ENCODE measurements at places on chromosomes 6 and 20. TPM values are rescaled to one million over a fixed set of nuclear protein-coding genes. Genes with fewer than 3 reads are reported as not detected.

DNA sequence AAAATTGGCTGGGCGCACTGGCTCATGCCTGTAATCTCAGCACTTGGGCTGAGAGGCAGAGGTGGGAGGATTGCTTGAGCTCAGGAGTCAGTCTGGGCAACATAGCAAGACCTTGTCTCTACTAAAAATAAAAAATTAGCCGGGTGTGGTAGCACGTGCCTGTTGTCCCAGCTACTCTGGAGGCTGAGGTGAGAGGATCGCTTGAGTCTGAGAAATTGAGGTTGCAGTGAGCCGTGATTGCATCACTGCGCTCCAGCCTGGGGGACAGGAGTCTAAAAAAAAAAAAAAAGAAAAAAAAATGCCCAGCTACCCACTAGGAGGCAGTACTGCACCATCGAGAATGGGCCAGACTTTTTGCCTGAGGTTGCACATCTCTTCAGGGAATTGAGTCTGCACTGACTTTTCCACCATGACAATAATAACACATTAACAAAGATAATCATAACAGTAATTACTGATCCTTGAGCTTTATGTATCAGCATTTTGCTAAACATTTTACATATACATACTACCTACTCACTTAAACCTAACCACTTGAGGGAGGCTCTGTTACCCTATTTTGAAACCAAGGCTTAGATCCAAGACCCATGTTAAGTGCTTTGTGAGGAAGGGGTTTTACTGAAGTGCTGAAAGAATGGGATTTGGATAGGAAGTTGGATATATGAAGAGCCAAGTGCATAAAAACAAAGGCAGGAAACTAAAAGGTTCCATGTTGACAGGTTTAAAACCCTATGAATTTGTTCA lies 21.0 kb downstream of the SRSF3 start:
- no peak for DNase-seq

DNA sequence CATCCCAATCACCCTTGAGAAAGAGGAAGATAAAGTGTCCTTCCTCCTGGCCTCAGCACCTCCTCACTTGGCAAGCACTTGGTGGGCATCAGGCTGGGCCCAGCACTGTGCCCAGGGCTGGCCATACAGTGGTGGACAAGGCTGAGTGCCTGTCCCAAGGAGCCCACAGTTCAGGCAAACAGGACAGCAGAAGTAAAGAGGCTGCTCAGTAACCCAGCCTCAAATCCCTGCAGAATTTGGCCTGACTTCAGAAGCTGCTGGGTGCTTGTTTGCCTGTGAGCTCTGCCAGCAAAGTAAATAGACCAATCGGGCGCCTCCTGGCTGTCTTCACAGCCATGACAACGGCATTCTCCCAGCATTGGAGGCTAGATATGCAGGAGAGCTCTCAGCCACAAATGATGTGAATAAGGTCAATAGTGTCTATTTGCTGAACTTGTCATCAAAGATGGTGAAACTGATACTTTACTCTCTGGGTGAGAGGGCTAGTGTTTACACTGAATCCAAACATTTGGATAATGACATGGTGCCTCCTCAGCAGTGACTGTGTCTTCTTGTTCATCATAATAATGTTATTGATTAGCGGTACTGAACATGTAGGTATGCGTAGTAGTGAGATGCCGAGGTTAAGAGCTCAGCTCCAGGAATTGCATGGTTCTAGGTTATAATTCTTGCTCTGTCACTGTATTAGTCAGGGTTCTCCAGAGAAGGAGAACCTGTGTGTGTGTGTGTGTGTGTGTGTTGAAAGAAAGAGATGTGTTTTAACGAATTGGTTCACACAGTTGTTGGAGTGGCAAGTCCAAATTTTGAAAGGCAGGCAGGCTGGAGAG lies 36.9 kb upstream of the FANCE start:
- DNase-seq = peak; percentile 83

DNA sequence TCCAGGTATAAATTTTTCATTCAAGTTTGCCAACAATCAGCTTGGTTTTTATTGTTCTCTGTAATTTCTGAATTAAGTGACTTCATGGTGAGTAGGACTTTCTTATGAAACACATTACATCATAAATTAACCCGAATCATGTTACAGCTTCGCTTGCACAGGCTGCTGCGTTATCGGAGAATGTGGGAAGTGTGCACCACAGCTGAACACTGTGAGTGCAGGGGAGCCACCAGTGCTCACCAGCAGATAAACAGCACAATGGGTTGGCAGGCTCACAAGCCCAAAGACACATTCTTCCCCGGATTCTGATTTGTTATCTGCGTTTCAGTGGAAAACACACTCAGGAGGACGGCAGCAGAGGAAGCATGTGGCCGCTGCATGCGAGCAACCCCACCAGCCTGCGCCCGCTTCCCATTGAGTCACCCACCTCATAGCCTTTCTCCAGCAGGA lies 121.1 kb downstream of the GMDS start:
- no peak for DNase-seq

GRCh38 chr6:140441256-140441655 lies 1066.8 kb upstream of the CITED2 start:
- DNase-seq = peak; percentile 30

DNA sequence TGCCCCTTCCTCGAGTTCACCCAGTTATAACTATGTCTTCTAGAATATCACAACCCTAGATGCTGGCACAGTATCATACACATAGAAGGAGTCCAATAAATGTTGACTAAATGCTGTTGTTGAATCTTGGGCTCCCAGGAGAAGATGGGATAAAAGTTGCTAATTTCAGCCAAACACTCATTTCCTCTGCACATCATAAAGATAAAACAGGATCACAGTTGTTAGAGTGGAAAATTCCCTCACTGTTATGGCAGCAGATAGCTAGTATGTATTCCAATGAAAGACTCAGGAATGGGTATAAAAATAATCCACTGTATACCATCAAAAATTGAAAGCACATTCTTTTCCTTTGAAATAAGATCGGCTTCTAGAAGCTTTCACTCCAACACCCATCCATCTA lies 294.9 kb upstream of the TSHZ2 start:
- DNase-seq = no peak

GRCh38 chr6:99338188-99338587 lies 11.3 kb downstream of the FAXC start:
- DNase-seq = no peak

GRCh38 chr20:64154590-64155257 lies 9.5 kb upstream of the MYT1 start:
- DNase-seq = no peak

DNA sequence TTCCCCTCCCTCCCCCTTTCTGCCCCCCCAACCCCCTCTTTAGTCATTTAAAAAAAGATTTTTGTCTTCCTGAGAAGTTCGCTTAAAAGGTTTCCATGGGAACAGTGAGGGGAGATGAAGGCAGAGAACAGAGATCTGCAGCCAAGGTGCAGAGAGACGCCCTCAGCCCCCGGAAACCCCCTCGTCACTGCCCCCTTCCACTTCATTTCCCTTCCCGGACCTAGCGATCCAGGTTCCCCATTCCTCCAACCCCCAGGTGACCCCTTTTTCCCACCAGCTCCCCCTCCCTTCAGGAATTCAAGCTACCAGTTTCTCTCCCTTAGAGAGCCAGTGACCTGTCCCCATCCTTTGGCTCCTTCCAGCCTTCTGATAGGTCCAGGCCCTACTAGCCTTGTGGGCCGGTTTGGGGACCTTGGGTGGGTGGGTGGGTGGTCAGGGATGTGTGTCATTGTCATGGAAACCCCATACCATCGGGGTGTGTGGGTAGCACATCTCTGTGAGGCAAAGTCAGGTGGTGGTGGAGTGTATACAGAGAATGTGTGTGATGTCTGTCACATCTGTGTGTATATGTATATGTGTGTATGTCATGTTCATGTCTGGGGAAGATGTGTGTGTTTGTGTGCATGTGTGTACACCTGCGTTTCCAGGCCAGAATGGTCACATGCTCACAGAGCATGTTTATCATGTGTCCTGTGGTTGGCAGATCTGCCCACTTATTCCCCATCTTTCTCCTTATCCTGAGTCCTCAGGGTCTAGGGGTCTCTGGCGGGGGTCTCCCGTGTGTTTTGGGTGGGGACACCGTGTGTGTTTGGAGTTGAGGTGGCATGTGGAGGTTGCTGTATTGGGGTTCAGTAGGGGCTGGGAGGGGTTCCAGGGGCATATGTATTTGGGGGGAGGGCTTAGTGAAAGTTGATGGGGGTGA lies 7.0 kb downstream of the SYNGAP1 start:
- no peak for DNase-seq

- no peak for DNase-seq
Observed at GRCh38 chr20:9103955-9104354, 35.1 kb downstream of the PLCB4 start.

DNA sequence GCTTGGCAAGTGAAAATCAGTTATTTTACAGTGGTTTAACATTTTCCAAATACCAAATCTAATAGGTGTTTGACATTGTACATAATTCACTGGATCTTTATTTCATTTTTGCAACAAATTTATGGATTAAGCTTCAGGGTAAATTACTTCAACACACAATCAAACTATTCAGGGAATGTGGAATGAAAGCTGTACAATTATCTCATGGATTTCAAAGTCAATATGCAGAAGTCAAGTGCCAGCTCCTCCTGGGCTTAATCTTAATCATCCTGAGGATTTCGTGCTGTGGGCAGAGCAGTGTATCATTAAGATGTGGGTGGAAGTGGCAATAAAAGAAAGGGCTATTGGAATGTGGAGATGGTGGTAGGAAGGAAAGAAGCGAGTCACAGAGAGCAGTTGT lies 548.8 kb downstream of the COL12A1 start:
- DNase-seq = no peak

DNA sequence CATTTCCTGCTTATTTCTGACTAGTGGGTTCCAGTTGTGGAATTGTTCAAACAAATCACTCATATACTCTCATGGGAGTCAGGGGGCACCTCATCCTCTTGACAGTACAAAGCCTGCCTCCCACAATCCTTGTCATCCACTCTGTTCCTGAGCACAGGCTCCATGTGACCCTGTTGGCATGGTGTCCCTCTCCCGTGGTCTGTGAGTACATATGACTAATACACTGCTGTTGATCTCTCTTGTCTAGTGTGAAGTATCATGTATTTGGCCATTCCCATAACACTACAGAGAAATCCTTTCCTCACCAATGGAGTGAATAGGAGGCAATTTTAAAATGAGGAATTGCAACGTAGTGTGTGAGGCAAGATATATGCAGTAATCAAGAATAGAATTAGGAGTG lies 185.3 kb downstream of the OGFRL1 start:
- no peak for DNase-seq

DNA sequence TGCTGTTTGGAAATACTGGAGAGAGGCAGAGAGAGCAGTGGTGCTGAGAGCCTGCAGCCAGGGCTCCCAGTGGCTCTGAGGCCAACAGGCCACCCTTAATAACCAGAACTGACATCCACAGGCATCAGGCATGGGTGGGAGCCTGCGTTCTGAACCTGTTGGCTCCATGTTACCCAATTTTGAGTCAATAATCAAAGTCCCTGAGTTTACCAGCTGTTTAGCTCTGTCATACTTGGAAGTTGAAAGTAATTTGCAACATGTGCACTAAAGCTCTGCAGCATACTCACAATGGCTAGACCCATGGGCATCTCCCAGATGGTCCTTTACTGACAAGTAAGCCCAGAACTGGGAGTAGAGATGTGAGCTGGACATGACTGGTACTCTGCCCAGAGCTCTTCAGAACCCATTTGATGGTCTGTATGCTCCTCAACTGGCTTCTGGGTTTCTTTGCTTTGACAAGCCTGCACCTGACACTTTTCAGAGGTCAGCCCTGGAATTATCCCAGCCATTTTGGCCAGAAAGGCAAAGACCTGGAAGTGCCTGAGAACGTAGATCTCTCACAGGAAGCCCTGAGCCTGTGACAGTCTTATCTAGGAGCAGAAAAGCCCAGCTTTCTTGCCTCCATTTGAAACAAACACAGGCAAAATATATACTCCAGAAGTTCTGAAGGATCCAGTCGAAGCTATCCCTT lies 122.4 kb upstream of the CITED2 start:
- DNase-seq = no peak

- DNase-seq = no peak
Observed at GRCh38 chr6:118665011-118665410, 13.6 kb upstream of the CEP85L start.

DNA sequence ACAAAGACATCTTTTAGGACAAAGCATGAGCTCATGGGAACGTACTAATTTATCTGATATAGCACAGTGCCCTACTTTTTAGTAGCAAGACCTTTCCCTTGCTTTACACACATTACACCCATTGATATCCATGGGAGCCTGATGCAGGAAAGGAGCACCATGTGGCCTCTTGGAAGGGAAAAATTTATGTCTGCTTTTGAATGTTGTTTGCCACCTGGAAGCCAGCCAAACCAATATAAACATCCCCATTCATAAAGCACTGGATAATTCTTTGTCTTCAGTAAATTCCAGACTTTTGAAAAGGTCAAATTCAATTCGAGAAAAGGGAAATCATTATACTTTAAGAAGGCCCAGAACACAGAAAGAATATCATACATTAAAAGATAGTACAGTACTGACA lies 152.3 kb upstream of the BEND6 start:
- DNase-seq = no peak

DNA sequence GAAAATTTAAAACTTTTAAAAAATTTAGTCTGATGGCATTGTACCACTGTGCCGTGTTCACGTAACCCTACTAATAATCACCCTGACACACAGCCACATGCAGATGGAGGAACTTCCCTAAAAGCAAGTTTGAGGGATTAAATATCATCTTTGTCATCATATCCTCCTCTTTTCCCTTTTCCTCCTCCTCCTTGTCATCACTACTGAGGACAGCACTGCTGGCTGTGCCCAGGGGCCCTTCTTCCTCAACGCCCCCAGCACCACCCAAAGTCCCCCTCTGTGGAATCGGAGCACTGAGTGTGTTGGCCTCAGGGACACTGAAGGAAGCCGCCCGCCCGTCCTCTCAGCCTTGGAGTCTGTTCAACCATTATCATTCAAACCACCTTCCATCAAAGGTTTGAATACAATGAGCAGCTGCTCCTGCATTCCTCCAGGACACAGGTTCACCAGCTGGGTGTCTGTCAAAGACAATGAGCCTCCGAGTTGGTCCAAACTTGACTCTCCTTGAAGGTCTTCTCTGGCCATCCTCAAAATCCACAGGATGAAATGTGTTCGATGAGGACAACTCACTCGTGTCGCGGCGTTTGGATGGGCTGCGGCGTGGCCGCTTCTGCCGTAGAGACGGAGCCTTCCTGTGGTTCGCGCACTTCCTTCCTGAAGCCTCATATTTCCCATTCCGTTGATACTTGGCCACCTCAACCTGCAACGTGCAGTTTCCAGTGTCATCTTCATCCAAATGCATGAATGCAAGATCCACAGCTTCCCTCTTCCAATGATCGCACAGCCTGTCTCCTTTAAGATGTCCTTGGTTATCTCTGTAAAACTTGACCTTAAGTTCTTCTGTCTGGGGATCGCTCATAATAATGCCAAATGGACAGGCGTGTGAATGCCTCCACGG lies 23.3 kb downstream of the NQO2 start:
- no peak for DNase-seq

Gene ADAM33
- total RNA-seq = 29.4 TPM

Gene BLOC1S5
- total RNA-seq = 12.5 TPM

Gene PRL
- not detected for total RNA-seq

Gene PCMTD2
- total RNA-seq = 73.7 TPM

Gene CLIC5
- total RNA-seq = 3.4 TPM

Gene SPATA2
- total RNA-seq = 4.0 TPM

Gene HRH3
- total RNA-seq = not detected

Gene RGS17
- total RNA-seq = 1.8 TPM

Gene SLC32A1
- not detected for total RNA-seq
